ENCODE measurements at places on chromosomes 6 and 20. TPM values are rescaled to one million over a fixed set of nuclear protein-coding genes. Genes with fewer than 3 reads are reported as not detected.

GRCh38 chr20:51935003-51935358, 132.7 kb upstream of the SALL4 start:
- H3K36me3 ChIP-seq: no peaks in the 10 kb centered on the region
- H3K27ac ChIP-seq: no peak overlapping the region
- no peaks in the 10 kb centered on the region for H3K27me3 ChIP-seq
- no peak overlapping the region for H3K4me3 ChIP-seq

GRCh38 chr6:30097902-30098768, 14.8 kb downstream of the TRIM31 start:
- no peaks in the 10 kb centered on the region for H3K36me3 ChIP-seq
- no peak for DNase-seq
- H3K4me1 ChIP-seq: peaks cover 11% of the 10 kb centered on the region
- no peaks in the 10 kb centered on the region for H3K27me3 ChIP-seq
- no peak overlapping the region for H3K4me3 ChIP-seq

GRCh38 chr20:32570401-32571190, 14.5 kb downstream of the NOL4L start:
- H3K4me1 ChIP-seq: no peaks in the 10 kb centered on the region
- no peak overlapping the region for H3K27ac ChIP-seq
- no peak overlapping the region for H3K4me3 ChIP-seq
- no peak for DNase-seq

DNA sequence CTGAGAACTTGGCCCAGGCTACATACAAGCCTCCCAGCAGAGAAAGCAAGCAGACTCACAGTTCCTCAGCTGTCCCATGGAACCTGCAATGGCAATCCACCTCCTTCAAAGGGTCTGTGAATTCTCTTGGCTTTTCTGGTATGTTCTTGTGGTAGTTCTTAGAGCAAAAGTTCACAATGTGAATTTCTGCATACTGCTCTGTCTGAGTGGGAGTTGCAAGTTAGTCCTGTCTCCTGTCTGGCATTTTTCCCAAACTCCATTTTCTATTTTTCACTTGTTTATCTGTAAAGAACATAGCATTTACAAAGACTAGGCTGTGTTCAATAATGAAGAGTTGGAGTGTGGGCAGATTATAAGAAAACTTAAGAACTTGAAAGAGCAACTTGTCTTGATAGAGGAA, 269.9 kb downstream of the BCKDHB start:
- H3K27me3 ChIP-seq: no peaks in the 10 kb centered on the region
- no peaks in the 10 kb centered on the region for H3K36me3 ChIP-seq
- no peaks in the 10 kb centered on the region for H3K4me1 ChIP-seq
- no peak for DNase-seq

Gene ATRN
- 34.3 TPM for total RNA-seq

DNA sequence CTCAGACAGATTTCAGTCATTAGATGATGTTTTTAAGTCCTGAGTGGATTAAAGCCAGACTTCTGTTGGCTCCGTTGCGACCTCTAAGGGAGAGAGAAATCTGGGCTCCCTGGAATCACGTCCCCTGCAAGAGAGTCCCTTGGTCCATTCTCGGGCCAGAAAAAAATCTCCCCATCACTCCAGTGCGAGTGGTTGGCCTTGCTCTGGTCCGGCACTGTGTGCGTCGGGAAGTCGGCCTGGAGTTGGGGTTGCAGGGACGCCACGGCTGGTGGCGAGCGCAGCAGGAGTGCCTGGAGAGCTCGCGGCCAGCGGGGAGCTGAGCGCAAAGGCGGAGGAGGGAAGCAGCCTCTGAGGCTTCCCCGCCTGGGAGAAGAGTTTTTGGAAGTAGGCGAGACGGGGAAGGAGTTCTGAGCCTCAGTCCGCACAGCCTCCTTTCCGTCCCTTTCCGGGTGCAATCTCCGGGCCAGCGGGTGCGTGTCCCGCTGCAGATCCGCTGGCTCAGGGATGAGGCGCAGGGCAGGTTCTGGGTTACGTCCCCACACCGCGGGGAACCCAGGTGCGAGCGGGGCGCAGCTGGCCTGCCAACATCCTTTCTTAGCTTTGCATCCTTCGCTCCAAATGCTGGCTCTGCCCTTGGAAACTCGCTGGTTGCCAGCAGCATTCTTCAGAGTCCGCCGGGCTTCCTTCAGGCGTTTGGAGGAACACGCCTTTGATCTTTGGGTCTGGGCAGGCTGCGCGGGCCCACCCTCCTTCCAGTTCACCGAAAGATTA, 6.8 kb downstream of the TCF21 start:
- peak overlapping the region; percentile 96 for H3K27ac ChIP-seq
- DNase-seq: peak; percentile 69
- H3K36me3 ChIP-seq: no peaks in the 10 kb centered on the region

DNA sequence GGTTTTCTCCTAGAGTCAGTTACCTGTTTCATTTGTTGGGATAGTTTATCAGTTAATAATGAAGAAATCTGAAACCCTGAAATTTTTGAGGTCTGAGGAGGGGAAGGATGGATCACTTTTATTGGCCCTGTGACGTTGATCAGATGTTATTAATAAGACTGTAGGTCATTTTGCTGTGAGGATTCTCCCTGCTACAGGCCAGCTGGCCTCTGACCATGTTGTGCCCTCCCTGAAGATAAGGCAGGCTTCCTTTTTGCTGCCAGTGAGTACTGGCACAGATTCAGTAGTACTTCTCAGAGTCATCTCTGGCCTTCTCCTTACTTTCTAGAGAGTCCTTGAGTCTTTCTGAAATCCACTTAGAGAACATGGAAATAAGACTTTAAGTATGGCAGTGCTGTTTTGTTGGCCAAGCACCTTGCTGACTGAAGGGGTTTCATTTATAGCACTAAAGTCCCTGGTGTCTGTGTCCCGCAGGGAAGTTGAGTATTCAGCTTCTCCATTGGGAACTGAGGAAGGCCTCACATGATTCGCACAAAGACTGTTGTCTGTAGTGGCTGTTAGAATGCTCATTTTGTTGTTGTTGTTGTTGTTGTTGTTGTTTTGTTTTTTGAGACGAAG, 202.6 kb downstream of the DTNBP1 start:
- peaks cover 8% of the 10 kb centered on the region for H3K4me1 ChIP-seq
- H3K27ac ChIP-seq: no peak overlapping the region
- DNase-seq: no peak
- H3K27me3 ChIP-seq: no peaks in the 10 kb centered on the region

DNA sequence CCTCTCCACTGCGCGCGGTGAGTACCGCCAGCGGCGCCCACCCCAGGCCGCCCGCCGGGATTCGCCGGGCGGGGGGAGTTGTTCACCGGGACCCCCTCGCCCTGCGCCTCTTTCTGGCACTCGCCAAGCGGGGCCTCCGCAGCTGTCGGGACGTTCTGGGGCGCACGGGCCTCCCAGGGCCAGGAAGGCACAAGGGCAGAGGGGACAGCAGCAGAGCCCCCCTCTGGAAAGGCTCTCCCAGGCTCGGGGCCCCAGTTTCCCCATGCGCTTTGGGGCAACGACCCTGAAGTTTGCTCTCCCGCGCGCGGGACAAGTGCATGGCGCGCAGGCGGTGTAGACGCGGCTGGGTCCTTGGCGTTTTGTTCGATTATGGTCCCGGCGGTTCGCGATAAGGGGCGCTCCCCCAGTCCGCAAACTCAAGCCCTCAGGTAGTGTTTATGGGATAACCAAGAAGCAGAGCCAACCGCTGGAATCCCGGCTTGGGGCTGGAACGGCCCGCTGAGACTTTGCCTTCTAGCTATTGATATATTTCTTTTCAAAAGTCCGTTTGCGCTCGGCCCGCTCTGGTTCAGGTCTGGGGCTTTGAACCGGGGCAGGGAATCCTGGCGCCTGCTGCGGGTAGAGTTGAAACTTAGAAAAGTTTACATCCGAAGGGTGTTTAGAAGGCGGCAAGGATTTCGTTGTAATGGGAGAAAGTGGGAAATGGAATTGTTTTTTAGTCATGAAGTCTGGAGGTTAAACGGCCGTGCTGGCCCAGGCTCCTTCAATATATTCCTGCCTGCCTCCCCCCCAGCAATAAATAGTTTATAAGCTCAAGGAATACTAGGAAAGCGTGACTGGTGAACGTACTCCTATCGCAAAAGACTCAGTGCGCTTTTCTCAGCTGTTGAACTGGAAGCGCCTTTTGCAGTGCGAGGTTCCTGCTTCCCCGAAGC, 595 bp downstream of the EYA2 start:
- no peak for DNase-seq
- H3K27me3 ChIP-seq: no peaks in the 10 kb centered on the region
- H3K4me3 ChIP-seq: peak overlapping the region; percentile 36

DNA sequence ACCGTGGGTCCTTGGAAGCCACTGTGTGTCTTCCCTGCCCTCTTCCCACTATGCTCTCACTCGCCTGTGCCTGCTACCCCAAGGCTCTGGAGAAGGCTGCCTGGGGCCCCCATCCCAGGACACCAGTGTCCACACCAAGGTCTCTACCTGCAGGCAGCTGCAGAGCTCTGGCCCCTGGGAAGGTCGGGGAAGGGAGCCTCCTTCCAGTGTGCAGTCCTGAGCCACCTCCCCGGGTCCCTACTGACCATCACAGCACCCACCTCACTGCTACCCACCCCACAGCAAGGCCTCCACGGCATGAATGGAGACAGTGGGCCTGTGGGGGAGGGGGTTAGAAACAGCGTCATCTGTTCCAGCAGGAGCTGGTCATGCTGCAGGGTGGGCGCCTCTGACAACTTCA, 35.6 kb downstream of the RBM38 start:
- H3K27me3 ChIP-seq: no peaks in the 10 kb centered on the region
- H3K27ac ChIP-seq: no peak overlapping the region
- H3K4me3 ChIP-seq: no peak overlapping the region
- no peaks in the 10 kb centered on the region for H3K36me3 ChIP-seq

DNA sequence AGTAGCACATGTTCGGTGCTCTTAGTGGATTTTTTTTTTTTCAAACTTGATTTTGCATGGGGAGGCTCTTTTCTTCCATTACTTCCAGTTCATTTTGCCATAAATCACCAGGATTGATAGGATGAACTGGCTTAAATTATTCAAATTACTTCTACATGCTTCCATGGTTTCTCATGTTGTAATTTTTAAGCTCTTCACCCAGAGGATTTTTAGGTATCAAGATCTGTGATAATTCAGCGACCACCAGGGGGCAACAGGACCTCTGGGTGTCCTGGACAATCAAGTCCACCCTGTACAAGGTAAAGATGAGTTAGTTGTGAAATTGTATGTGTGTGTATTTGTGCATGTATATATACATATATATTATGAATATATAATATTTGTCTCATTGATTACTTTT, 4.2 kb upstream of the EPHA7 start:
- H3K4me3 ChIP-seq: no peak overlapping the region
- no peaks in the 10 kb centered on the region for H3K27me3 ChIP-seq
- no peaks in the 10 kb centered on the region for H3K4me1 ChIP-seq
- no peaks in the 10 kb centered on the region for H3K36me3 ChIP-seq
- no peak overlapping the region for H3K27ac ChIP-seq

- DNase-seq: no peak
- H3K27me3 ChIP-seq: no peaks in the 10 kb centered on the region
- H3K4me1 ChIP-seq: no peaks in the 10 kb centered on the region
- H3K36me3 ChIP-seq: no peaks in the 10 kb centered on the region
- H3K27ac ChIP-seq: no peak overlapping the region
Observed at GRCh38 chr6:6556738-6557503, 31.6 kb upstream of the LY86 start.

Gene PDYN
- not detected for total RNA-seq

- no peaks in the 10 kb centered on the region for H3K27me3 ChIP-seq
- no peak overlapping the region for H3K4me3 ChIP-seq
- DNase-seq: no peak
- H3K4me1 ChIP-seq: peaks cover 4% of the 10 kb centered on the region
Observed at GRCh38 chr6:166952121-166952520, 4.2 kb downstream of the RNASET2 start.

DNA sequence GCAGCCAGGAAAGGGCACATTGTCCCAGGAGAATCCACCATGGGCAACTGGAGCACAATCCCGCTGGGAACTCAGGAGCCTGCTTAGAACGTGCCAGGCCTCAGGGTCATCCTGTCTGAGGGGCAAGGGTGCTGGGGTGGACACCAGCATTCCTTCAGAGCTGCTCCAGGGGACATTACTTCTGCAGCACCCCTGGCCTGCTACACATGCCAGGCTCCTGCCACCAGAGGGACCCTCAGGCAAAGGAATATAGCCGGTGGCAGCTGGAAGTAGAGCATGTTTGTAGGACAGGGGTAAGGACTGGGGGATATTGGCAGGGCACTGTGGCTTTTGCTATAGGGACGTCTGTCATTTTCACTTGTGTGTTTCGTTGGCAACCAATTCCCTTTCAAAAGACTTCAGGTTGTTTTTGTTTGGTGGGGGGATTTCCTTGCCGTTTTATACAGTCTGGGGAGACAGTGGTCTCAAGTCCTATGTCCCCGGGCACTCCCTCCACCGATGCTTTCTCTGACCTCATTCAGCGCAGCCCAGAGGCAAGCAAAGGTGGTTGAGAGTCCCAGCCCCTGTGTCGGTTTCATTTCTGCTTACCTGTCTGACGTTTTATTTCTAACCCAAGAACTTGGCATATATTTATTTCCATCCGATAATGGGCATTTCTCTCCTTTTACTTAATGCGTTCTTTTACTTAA, 130.8 kb downstream of the JPH2 start:
- H3K4me1 ChIP-seq: no peaks in the 10 kb centered on the region
- H3K36me3 ChIP-seq: no peaks in the 10 kb centered on the region
- no peak overlapping the region for H3K27ac ChIP-seq
- no peak for DNase-seq
- no peak overlapping the region for H3K4me3 ChIP-seq

GRCh38 chr6:89999154-89999553, 104.9 kb downstream of the GJA10 start:
- H3K27ac ChIP-seq: no peak overlapping the region
- no peak overlapping the region for H3K4me3 ChIP-seq
- H3K4me1 ChIP-seq: peaks cover 2% of the 10 kb centered on the region

DNA sequence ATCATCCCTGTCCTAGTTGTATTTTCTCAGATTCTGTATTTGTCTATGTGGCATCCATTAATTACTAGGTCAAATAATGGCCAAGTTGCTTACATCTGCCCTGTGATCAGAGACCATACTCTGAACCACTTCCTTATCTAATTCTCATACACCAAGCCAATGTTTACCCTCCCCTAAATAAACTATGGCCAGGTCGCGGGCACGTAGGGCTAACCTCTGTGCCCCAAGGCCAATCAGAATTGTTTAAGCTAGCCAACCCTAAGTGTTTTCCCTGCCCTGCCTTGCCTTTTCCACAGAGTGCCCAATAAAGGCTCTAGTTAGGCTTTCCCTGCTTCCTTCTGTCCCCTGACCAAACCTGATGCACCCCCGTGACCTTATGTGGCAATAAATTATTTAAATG, 2.8 kb upstream of the CALHM4 start:
- H3K4me3 ChIP-seq: no peak overlapping the region
- no peak overlapping the region for H3K27ac ChIP-seq
- no peaks in the 10 kb centered on the region for H3K4me1 ChIP-seq
- H3K27me3 ChIP-seq: no peaks in the 10 kb centered on the region
- no peak for DNase-seq
- H3K36me3 ChIP-seq: no peaks in the 10 kb centered on the region

- no peaks in the 10 kb centered on the region for H3K27me3 ChIP-seq
- DNase-seq: no peak
- no peaks in the 10 kb centered on the region for H3K36me3 ChIP-seq
- H3K27ac ChIP-seq: no peak overlapping the region
- no peak overlapping the region for H3K4me3 ChIP-seq
Observed at GRCh38 chr6:103140308-103141027, 1719.3 kb downstream of the HACE1 start.

Gene MUC21
- not detected for total RNA-seq

GRCh38 chr20:815914-816606, 17.5 kb upstream of the FAM110A start:
- H3K27me3 ChIP-seq: no peaks in the 10 kb centered on the region
- peak; percentile 64 for DNase-seq
- H3K27ac ChIP-seq: no peak overlapping the region
- no peaks in the 10 kb centered on the region for H3K36me3 ChIP-seq

Gene SLC22A16
- not detected for total RNA-seq

GRCh38 chr6:870096-870495, 177.2 kb upstream of the EXOC2 start:
- no peaks in the 10 kb centered on the region for H3K4me1 ChIP-seq
- no peaks in the 10 kb centered on the region for H3K27me3 ChIP-seq
